IMR-90 (cell line): ENCODE measurements at places on chromosomes 6 and 20. TPM values are rescaled to one million over a fixed set of nuclear protein-coding genes. Genes with fewer than 3 reads are reported as not detected.

GPR63 gene
- total RNA-seq = 0.36 and 0.56 TPM in 2 replicates

ESR1 gene
- total RNA-seq = not detected in 2 replicates

SRXN1 gene
- 63.0 and 71.2 TPM in 2 replicates for total RNA-seq

DUSP22 gene
- total RNA-seq = 6.9 and 8.2 TPM in 2 replicates

TINAG gene
- total RNA-seq = not detected in 2 replicates

DDO gene
- 0.18 and 0.28 TPM in 2 replicates for total RNA-seq

PPARD gene
- total RNA-seq = 10.0 and 10.4 TPM in 2 replicates

VIP gene
- not detected in 2 replicates for total RNA-seq

MOG gene
- not detected in 2 replicates for total RNA-seq

DNA sequence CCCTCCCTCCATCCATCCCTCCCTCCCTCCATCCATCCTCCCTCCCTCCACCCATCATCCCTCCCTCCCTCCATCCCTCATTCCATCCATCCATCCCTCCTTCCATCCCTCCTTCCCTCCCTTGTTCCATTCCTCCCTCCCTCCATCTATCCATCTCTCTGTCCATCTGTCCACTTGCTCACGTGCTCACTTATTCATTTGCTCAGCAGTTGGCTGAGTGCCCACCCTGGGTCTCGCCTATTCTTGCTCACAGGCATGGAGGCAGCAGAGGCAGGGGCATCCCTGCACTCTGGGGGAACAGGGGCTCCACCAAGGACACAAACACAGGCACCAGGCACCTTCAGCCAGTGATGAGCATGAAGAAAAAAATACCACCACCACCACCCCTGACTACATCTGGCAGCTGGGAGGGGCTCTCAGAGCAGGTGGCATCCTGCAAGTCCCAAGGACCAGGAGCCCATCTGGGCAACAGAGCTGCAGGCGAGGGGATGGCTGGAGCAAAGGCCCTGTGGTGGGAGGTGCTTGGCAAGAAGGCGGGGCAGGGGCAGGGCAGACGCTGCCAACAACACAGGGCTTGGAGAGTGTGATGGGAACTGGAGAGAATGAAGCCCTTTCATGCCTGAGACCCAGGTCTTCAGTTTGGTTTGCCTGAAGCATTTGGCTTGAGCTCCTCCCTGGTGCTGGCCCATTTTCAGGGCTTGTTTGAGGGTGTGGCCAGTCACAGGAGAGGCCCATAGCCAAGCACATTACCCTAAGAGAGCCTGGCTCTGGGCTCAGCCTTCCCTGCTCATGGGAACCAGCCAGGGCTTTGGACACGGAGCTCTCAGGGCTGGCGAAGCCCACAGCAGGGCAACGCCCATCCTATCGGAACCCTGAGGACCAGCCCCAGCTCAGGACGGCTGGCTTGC, 40.2 kb upstream of the MRGBP start:
- DNase-seq = no peak
- H3K27me3 ChIP-seq = no peaks in the 10 kb centered on the region; the same call in 1 of the 2 replicates
- H3K4me1 ChIP-seq = peaks cover 14% of the 10 kb centered on the region
- H3K36me3 ChIP-seq = no peaks in the 10 kb centered on the region
- no peak overlapping the region for H3K4me3 ChIP-seq

DNA sequence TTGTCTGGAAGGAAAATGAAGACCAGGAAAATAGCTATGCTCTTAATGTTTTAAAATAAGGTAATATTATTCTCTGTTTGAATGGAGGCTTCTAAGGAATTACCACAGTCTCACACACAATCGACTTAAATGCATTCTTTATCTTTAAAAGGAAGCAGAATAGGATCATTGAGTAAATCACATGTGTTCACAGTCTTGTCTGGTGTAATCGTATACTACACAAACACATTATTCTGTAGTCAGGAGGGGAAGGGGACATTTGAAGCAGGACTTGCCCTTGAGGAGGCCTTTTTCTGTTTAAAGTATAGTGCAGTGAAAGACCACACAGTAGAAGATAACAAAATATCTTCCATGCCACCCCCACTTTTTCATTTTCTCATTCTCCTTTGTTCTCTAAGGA, 20.6 kb upstream of the REV3L start:
- DNase-seq = peak; percentile 19
- H3K27ac ChIP-seq = no peak overlapping the region; the same call in 1 of the 2 replicates
- no peak overlapping the region for H3K4me3 ChIP-seq

GRCh38 chr6:109297406-109298110, 84.7 kb downstream of the CD164 start:
- H3K27me3 ChIP-seq = peaks cover 32% of the 10 kb centered on the region
- H3K36me3 ChIP-seq = no peaks in the 10 kb centered on the region
- no peak overlapping the region for H3K27ac ChIP-seq
- no peak for DNase-seq
- H3K4me3 ChIP-seq = no peak overlapping the region
- H3K4me1 ChIP-seq = no peaks in the 10 kb centered on the region

DNA sequence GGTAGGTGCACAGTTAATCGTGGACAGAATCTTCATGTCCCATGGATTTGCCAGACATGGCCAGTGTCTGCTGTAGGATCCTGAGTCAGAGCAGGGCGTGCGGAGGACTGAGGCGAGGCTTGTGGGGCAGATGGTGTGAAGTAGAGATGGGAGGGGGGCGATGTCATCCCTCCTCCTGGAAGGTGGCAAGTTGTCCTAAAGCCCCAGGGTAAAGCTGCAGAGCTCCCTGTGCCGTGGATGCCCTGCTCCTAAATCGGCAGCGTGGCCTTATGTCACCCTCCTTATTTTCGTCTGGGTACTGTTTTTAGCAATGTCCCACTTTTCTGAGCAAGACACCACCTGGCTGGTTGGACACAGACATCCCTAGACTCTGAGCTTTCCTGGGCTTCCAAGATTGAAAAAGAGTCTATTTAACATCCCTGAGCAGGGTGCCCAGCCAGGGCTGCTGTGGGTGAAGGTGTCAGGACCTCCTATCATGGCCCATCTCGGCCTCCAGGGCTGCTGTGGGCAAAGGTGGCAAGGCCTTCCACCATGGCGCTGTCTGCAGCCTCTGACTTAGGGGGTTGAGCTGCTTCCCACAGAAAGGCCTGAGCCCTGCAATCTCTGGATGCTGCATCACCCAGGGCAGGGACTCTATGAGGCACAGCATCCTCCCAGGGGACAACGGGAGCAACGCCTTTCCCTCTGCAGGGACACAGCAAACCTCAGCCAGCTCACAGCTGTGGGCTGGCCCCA, 145.4 kb downstream of the TTLL2 start:
- H3K27me3 ChIP-seq = no peaks in the 10 kb centered on the region
- DNase-seq = no peak
- H3K4me3 ChIP-seq = no peak overlapping the region
- no peak overlapping the region for H3K27ac ChIP-seq
- H3K4me1 ChIP-seq = no peaks in the 10 kb centered on the region

- DNase-seq = no peak
- H3K27ac ChIP-seq = no peak overlapping the region
- no peaks in the 10 kb centered on the region for H3K36me3 ChIP-seq
- H3K27me3 ChIP-seq = no peaks in the 10 kb centered on the region
Measured at GRCh38 chr6:154515826-154516225, 5.3 kb upstream of the CNKSR3 start.

DNA sequence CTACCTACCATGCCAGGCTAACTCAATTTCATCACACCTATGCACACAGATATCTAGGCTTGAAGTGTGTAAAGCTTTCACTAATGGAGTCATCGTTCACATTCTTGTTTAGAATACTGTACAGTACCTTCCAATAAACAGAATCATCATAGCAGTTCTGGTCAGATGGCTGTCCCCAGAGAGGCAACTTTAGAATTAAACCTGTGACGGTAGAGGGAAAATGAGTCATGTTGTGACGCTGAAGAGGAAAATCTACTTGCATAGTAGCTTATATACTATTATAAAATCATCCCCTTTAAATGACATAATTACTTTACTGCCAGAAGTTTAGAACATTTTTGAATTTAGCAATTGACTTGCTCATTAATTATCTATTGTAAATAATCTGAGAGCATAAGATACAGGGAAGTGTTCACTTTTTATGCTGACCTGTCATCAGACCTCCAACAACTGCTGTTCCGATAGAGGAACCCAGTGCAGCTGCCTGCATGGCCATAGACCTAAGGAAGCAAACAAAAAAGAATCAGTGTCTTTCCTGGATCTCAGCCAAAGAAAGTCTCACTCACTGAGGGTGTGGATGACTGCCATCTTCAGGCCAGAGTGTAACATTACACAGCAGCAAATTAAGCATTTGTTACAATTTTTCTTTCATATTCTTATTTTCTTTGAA, 29.8 kb downstream of the RHAG start:
- peak; percentile 80 for DNase-seq
- H3K36me3 ChIP-seq = no peaks in the 10 kb centered on the region
- H3K27ac ChIP-seq = no peak overlapping the region
- no peaks in the 10 kb centered on the region for H3K27me3 ChIP-seq
- no peak overlapping the region for H3K4me3 ChIP-seq

DNA sequence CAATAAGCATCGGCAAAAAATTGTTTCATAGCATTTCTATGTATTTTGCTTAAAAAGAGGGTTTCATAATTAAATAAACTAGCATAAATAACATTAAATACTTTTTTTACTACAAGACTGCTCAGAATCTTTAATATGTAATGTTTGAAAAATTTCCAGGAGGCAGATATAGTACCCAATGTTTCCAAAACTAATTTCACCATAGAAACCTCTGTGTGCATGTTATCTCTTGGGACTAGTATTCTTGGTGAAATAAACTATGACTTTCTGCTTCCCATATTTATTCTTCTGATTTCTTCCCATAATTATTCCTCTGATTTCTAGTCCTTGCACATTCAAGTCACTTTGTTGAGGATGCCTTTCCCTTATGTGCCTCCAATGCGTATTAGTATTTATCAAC, 94.5 kb downstream of the PTPRK start:
- no peaks in the 10 kb centered on the region for H3K36me3 ChIP-seq
- no peak overlapping the region for H3K4me3 ChIP-seq
- H3K4me1 ChIP-seq = no peaks in the 10 kb centered on the region
- DNase-seq = no peak
- H3K27ac ChIP-seq = no peak overlapping the region

- H3K27ac ChIP-seq = no peak overlapping the region
- H3K27me3 ChIP-seq = peaks cover 49% of the 10 kb centered on the region
- no peaks in the 10 kb centered on the region for H3K4me1 ChIP-seq
Measured at GRCh38 chr6:3533981-3534380, 77.1 kb upstream of the SLC22A23 start.

GRCh38 chr6:151054306-151054705, 185.5 kb upstream of the AKAP12 start:
- DNase-seq = peak; percentile 62
- H3K4me1 ChIP-seq = peaks cover 8% of the 10 kb centered on the region; the same call in 1 of the 2 replicates
- H3K4me3 ChIP-seq = no peak overlapping the region
- no peaks in the 10 kb centered on the region for H3K27me3 ChIP-seq

GRCh38 chr6:390914-391558, 516 bp upstream of the IRF4 start:
- no peak for DNase-seq
- H3K36me3 ChIP-seq = no peaks in the 10 kb centered on the region
- no peak overlapping the region; the same call in 1 of the 2 replicates for H3K4me3 ChIP-seq

DNA sequence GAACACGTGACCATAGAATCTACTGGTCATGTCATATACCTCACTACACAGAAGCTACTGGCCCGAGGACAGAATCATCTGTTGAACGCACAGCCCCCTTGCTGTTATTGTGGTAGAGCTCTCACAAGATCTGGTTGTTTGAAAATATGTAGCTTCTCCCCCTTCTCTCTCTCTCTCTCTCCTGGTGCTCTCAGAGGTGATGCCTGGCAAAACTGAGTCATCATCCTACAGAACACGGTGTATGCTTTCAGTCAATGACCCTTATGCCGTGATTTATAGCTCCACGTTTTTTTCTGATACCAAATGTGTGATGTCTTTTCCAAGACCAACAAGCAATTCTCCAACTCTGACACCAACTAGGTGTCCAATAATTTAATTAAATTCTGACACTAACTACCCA, 13.0 kb upstream of the RBM24 start:
- H3K36me3 ChIP-seq = no peaks in the 10 kb centered on the region
- no peak overlapping the region for H3K4me3 ChIP-seq
- H3K27me3 ChIP-seq = no peaks in the 10 kb centered on the region
- peak; percentile 34 for DNase-seq
- peaks cover 12% of the 10 kb centered on the region; the same call in 1 of the 2 replicates for H3K4me1 ChIP-seq

DNA sequence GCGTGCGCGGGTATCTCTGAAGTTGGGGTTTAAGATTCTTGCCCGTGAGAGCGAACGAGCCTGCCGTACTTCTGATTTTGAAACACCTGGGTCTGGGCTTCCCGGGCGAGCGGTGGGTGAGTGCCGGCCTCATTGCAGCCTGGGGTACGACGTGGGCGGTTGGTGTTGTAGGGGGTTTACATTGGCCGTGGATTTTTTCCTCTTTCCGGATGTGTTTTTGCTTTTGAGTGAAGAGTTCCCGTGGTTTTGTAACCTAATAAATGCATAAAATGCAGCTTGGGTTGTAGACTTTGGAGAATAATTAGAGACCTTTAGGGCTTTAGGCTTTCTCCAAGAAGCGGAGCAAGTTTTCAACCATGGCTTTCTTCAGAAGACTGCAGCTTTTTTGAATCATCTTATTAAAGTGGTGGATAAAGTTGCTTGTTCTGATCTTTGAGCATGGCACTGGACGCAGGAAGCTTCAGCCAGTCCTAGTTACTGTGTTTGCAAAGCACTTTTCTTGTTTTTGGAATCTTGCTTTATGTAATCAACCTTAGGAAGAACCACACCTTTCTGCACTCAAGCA, 314 bp downstream of the FARS2 start:
- H3K4me3 ChIP-seq = peak overlapping the region; percentile 89
- no peaks in the 10 kb centered on the region for H3K4me1 ChIP-seq
- no peaks in the 10 kb centered on the region for H3K27me3 ChIP-seq
- DNase-seq = no peak
- peak overlapping the region; percentile 99 for H3K27ac ChIP-seq
- H3K36me3 ChIP-seq = no peaks in the 10 kb centered on the region

GRCh38 chr6:169963581-169964297, 212.3 kb downstream of the ERMARD start:
- no peaks in the 10 kb centered on the region for H3K36me3 ChIP-seq
- H3K4me3 ChIP-seq = no peak overlapping the region
- no peaks in the 10 kb centered on the region for H3K4me1 ChIP-seq
- no peaks in the 10 kb centered on the region for H3K27me3 ChIP-seq
- no peak overlapping the region for H3K27ac ChIP-seq

GRCh38 chr6:127243501-127243900, 23.2 kb upstream of the RNF146 start:
- DNase-seq = no peak
- H3K4me3 ChIP-seq = no peak overlapping the region
- no peaks in the 10 kb centered on the region for H3K4me1 ChIP-seq
- H3K36me3 ChIP-seq = no peaks in the 10 kb centered on the region
- H3K27me3 ChIP-seq = no peaks in the 10 kb centered on the region
- no peak overlapping the region for H3K27ac ChIP-seq

DNA sequence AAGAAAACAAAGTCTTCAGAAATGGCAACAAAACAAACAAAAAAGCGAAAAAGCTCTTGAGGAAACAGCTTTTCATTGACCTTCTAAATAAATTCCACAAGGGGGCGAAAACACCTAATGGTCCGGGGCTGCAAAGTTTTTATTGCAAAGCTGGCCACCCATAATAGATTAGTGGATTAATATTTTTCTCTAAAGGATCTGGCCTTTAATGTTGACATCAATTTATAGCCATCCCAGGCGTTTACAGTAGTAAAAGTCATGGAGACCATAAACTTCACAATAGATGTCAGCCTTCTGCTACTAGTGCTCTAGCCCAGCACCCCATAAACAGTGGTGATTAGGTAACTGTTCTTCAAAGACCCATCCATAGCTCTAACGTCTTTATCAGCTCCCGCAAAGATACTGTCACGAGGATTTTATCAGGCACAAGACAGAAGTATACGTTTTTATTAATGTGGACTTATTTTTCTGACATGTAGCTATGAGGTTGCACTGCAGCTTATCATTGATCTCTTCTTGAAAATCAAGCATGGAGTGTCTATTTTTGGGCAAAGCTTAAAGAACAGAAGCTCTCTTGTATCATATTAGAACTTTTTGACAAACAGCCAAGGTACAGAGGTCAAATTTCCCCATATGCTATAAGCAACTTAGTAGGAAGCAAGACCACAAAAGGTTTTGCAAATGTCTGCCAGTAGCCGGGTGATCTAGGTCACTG, 4.7 kb downstream of the CITED2 start:
- peak; percentile 80 for DNase-seq
